ENCODE measurements at places on chromosomes 7 and 10.

- DNase-seq, result no peak
Measured at GRCh38 chr10:43842496-43842895, 193.8 kb upstream of the ZNF32 start.

GRCh38 chr7:123784263-123784662 lies 35.5 kb upstream of the WASL start:
- DNase-seq, result peak; percentile 27

- no peak for DNase-seq
Measured at GRCh38 chr7:158186864-158187693, 400.5 kb downstream of the PTPRN2 start.

GRCh38 chr10:36003031-36003600 lies 361.0 kb upstream of the FZD8 start:
- DNase-seq, result no peak

- no peak for DNase-seq
Measured at GRCh38 chr10:122237331-122237990, 33.6 kb upstream of the BTBD16 start.

GRCh38 chr7:7761340-7761973 lies 43.0 kb upstream of the RPA3 start:
- DNase-seq, result peak; percentile 84

DNA sequence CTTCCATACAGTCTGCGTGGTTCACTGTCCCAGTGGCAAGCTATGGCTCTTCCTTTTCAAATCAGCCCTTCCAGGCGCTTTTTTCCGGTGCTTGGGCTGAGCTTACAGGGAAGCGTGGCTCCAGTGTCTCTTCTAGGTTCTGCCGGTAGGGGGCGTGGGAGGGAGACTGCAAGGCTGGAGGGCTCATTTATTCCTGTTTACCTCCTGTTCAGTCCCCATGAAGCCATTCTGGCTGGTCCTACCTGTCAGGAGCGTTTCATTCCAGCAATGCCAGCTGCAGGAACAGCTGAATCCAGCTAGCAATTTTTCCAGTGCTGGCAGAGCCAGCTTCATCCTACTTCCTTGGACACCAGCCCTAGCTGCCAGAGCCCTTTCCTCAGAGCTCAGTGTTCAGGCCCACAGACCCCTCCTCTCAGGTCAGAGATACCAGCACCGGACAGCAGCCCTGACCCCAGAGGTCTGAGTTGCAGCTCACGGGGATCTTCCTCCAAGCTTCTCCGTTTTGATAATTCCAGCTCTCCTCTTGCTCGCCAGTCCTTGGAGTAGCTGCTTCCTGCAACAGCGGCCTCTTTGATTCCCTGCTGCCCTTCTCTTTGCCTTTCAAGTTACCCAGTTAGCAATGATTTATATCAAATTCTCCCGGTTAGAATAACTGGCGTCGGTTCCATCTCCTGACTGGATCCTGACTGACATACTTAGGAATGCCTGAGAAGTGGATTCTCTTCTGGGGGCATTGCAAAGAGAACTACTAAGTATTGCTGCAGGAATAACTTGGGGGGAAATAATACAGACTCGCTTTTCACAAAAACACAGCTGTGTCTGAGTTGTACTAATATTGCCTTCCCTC lies 129.8 kb downstream of the FRMD4A start:
- peak; percentile 12 for DNase-seq

- DNase-seq, result no peak
Measured at GRCh38 chr10:133405844-133406527, 12.0 kb downstream of the MTG1 start.

GRCh38 chr10:131403936-131404335 lies 92.4 kb upstream of the TCERG1L start:
- no peak for DNase-seq

DNA sequence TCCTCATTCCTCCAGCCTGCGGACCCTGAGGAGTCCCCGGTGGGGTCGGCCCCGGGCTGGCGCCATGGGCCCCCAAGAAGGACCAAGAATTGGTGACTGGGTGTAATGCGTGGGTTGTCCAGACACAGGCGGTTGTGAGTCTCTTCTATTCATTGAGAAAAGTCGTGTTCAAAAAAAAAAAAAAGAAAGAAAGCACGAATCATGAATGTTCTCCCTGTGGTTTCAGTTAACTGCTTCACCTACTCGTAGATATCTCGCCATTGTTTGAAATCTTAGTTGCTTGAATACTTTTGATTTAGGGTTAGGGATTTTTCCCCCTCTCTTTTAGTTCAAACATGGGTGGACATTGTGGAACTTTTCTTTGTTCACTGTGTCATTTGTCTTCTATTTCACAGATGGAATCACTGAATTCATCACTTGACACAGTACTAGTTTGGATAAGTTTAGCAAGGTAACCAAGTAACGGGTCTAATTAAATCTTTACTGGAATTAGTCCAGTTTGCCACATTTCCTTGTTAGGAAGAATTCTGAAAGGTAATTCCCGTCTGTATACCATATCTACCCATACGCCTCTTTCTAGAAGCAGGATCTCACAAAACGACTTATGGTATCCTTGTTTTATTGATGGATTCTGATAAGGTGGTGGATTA lies 775 bp downstream of the STARD3NL start:
- DNase-seq, result peak; percentile 78

DNA sequence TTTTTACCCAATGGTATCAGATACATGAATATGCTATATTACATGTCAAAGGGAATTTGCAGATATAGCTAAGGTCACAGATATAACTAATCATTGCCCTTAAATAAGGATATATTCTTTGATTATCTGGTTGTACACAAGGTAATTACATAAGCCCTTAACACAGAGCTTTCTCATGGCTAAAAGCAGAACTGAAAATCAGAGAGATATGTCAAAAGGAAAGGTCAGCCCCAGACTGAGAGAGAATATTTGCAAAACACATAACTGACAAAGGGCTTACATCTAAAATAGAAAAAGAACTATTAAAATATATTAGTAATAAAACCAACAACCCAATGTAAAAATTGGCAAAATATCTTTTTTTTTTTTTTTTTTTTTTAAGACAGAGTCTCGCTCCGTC lies 1029.5 kb upstream of the LRRN3 start:
- DNase-seq, result no peak

GRCh38 chr10:62631241-62631640 lies 173.3 kb upstream of the ADO start:
- DNase-seq, result no peak

DNA sequence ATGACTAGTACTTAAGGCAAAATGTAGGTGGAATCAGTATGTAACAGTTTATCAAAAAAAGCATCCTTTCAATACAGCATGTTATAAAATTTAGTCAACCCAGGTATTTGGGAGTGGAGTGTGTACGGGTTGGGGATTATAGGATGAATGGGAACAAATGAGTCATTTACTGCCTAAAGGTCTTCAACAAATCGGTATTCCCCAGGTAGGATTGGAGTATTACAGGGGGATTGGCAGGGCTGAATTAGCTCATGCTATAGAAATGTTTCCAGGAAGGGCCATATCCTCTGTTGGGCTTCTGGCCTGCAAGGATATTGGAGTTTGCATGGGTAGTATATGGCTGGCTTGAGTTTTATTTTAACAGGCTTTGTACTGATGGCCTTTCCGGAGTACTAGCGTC lies 723.7 kb downstream of the SORCS1 start:
- DNase-seq, result no peak

DNA sequence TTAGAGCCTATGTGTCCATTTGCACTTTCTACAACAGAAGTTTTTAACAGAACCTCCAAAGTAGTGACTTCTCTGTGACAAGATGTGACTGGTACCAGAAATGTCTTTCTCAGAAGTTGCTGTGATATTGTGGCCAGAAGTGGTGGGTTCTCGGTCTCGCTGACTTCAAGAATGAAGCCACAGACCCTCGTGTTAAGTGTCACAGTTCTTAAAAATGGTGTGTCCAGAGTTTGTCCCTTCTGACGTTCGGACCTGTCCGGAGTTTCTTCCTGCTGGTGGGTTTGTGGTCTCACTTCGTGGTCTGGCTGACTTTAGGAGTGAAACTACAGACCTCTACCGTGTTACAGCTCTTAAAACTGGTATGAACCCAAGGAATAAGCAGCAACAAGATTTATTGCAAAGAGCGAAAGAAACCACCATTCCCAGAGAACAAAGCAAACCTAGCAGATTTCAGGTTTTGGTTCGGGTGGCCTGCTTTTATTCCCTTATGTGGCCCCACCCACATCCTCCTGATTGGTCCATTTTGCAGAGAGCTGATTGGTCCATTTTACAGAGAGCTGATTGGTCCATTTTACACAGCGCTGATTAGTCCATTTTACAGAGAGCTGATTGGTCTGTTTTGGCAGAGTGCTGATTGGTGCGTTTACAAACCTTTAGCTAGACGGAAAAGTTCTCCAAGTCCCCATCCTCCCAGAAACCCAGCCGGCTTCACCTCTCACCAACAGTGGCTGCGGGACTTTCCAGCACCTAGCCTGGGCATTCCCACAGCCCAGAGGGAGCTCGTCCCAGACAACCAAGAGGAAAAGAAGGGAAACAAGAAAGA lies 3.0 kb downstream of the ITPRID1 start:
- DNase-seq, result no peak

DNA sequence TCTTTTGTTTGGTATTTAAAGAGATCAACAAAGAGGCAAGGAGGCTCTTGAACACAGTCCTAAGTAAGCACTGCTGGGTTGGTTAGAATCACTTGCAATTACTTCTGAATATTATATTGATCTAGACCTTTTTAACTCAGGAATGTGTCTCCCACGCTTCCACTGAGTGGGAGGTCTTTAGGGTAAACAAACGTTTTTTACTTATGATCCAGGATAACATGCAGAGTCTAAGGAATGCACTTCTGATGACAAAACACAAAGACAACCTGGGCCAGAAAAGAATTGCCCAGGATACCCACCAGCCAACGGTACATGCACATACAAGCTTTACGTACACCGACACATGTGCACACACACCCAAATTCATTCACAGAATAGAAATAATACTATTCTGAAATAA lies 626.9 kb downstream of the PARD3 start:
- DNase-seq, result no peak

- DNase-seq, result no peak
Measured at GRCh38 chr7:127873715-127874636, 157.3 kb downstream of the LRRC4 start.

- DNase-seq, result no peak
Measured at GRCh38 chr7:98816967-98817710, 52.7 kb downstream of the TMEM130 start.

GRCh38 chr7:30585675-30586074 lies 9.0 kb upstream of the GARS1 start:
- DNase-seq, result no peak

DNA sequence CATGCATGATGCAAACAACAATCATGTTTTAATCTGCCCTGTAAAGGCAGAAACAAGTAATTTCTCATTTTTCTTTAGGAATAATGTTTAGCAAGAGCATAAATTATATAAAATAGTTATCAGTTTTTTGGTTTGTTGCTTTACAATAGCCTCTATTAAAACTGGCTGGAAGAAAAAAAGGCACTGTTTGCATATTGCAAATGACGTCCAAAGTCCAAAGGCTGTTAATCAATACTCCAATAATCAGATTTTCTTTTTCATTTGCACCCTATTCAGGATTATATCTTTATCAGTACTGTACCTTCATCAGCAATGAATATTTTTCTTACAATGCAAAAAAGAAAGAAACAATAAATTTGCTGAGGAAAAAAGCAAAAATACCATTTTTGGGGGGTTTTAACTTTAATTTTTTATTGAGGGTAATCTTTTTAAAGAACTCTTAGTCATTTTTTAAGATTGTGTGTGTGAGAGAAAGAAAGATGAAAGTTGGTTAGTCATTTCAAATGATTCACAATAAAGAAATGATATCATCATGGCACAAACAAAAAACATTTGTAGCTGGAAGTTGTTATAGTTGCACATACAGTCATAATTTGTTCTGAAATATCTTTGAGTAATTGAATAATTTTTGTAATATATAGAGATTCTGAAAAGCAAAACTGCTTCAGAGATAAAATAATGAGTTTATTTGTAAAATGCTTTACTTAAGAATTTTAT lies 44.4 kb upstream of the AKR1C2 start:
- DNase-seq, result no peak

- no peak for DNase-seq
Measured at GRCh38 chr7:105979405-105979804, 16.3 kb downstream of the CDHR3 start.

DNA sequence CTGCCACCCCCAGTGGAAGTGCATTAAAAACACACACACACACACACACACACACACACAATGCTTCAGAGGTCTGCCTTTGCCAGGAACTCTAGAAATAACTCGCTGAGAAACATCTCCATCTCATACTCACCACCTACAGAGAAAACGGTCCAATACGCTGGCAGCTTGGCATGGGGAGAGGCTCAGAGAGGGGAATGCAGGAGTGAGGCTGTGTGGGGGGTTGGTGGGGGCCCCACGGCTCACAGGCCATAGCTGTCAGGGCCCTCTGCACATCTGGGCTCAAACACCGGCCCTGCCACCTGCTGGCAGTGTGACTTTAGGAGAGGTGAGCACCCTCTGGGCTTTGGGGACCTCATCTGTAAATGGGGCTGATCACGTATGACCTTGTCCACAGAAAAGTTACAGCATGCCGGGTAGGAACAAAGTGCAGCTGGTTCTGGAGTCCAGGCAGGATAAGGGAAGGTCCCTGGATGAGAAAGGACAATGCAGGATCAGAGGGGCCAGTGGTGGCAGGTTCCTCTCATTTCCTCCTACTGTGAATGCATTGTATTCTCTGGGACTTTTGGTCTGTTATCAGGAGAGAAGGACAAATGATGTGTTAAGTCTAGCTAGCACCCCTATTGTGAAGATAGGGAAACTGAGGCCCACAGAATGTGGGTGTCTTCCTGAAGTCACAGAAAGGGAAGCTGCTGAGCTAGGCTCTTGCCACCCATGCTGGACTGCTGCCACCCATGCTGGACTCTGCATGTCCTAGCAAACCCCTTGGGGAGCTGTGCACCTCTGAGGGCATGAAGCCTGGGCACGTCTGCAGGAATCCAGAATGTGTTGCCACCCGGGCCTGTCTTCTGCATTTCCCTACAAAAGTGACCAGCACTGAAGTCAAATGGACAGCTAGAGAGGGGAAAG lies 404.6 kb downstream of the RPS24 start:
- peak; percentile 33 for DNase-seq

GRCh38 chr10:101763141-101763846 lies 12.6 kb downstream of the FGF8 start:
- DNase-seq, result no peak

DNA sequence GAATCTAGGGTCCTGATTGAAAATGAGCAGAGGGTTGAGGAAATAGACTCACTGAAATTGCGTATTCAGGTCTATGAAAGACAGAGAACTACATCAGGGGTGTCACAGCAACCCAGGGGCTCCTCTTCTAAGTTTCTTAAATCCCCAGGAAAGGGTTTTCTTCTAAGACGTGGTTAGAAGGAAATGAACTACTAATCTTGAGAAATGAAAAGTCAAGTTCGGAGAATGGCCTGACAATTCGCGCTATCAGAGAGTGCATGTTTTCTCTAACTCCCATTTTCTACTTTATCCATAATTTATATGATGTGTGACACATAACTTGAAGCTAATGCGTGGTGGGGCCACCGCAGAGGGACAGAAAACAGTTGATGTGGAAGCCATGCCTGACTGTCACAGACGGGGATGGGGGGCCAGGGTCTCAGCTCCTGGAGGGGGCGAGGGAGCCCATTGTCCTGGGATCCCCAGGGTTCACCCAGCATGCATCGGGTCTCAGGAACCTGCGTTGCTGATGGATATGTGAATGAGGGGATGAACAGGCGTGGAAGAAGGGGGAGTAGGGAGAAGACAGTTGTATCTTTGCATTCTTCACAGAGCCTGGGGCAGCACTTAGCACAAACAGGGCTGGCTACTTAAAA lies 86.3 kb downstream of the PTPRE start:
- no peak for DNase-seq

GRCh38 chr10:96324447-96324846 lies 20.2 kb downstream of the DNTT start:
- DNase-seq, result no peak

GRCh38 chr7:77698042-77698625 lies 1.9 kb downstream of the RSBN1L start:
- DNase-seq, result peak; percentile 63
